ENCODE measurements at places on chromosomes 3 and 15.
A peak's percentile ranks its signal among the peaks of the same experiment; 100 is the strongest.

DNA sequence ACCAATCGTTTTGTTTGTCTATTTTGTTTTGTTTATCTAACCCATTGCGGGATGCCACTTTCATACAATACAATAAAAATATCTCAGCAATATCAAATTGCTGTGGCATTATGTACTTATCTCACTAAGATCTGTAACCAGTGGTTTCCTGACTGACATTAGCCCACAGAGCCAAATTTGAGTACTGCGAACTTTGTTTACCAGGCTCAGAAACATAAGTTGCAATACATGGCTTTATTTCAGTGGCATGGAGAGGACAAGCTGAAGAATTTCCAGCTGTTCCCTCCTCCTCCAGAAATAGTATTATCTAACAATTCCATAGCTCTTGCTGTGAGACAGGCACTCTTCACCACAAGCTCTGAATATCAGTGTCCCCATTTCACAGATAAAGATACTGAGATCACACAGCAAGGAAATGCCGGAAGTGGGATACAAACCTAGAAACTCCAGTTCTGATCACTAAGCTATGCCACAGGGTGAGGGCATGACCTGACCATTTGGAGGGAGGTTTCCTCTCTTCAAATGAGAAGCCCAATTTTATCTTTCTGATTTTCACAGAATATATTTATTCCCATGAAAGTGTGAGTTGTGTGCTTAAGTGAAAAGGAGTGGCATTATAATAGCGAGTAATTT is 469.9 kb upstream of the CBLB start:
- DNase-seq = no peak

DNA sequence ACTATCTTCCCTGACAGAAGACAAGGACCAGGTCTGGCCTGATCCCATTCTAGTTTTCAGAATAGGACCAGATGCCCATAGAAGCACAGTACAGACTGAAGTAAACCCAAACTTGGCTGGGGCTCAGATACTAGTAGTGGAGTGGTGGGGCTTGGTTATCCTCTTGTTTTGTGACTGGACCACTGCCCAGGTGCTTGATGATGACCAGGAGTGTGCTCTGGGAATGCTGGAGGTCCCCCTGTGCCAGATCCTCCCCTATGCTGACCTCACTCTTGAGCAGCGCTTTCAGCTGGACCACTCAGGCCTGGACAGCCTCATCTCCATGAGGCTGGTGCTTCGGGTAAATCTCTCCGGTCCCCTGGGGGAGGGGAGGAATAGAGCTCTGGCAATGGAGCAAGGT is 36.3 kb downstream of the ESYT3 start:
- no peak for DNase-seq

DNA sequence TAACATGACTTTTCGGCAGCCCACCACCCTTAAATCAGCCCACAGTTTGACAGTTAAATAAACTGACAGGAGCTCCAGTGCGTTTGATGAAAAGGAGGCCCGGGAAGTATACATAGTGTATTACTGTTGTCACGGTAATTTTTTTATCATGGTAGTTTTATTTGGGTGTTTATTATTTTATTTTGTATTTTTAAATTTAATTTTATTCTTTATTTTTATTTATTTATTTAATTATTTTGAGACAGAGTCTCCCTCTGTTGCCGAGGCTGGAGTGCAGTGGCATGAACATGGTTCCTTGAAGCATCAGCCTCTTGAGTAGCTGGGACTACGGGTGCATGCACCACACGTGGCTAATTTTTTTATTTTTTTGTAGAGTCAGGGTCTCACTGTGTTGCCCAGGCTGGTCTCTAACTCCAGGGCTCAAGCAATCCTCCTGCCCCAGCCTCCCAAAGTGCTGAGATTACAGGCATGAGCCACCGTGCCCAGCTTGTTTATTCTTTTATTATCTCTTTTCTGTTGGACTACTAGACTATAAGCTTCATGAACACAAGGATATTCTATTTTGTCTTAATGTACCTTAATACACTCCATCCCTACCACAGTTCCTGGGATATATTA is 65.3 kb downstream of the LRCH3 start:
- DNase-seq = no peak

DNA sequence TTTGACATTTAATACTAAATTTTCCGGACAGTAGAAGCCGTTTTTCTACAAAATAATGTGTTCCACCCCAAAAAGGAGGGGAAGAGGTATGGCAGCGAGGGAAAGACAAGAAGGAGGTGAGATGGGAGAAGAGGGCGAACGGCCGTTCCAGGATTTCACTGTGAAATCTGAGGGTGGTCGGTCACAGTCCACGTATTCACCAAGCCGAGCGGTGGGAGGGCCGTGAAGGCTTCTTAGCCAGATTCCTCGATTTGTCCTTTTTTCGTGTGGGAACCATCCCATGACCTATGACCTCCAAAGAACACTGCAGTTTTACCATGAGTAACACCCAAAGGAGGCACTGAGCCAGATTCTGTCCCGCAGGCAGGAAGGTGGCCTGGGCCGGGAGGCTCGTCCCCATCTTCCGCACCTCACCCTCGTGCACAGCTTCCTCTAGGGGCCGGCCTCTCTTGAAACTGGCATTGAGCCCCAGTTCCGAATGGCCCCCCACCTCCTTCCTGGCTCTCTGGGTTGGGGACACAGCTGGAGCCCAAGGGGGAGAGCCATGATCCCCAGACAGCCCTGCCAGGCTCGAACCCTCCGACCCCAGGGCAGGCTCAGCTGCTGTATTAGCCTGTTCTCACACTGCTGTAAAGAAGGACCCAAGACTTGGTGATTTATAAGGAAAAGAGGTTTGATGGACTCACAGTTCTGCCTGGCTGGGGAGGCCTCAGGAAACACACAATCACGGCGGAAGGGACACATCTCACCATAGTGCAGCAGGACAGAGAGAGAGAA is 23.7 kb downstream of the XXYLT1 start:
- no peak for DNase-seq

- DNase-seq = no peak
These were observed 131.4 kb upstream of the IGSF10 start for GRCh38 chr3:151592287-151592686.

- no peak for DNase-seq
These were observed 456 bp upstream of the C15orf61 start for GRCh38 chr15:67520321-67521028.

GRCh38 chr3:58683466-58683865 is 16.9 kb upstream of the FAM3D start:
- DNase-seq = peak; percentile 47

DNA sequence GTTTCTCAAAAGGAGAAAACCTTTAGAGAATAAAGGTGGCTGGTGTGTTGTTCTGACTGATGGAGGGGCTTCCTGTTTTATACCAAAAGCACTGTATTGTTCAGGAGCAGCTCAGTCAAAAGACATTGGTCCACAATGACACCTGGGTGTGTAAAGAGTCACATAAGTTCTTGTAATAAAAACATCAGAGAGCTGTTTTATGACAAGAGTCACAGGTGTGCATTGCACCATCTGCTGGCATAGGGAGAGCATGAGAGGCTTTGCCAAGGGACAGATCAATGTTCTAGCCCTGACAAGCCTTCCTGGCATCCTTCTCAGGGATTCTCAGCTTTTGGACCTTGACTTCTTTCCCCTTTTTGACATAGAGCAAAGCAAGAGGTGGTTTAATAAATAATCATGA is 20.4 kb downstream of the ARPP21 start:
- DNase-seq = no peak

DNA sequence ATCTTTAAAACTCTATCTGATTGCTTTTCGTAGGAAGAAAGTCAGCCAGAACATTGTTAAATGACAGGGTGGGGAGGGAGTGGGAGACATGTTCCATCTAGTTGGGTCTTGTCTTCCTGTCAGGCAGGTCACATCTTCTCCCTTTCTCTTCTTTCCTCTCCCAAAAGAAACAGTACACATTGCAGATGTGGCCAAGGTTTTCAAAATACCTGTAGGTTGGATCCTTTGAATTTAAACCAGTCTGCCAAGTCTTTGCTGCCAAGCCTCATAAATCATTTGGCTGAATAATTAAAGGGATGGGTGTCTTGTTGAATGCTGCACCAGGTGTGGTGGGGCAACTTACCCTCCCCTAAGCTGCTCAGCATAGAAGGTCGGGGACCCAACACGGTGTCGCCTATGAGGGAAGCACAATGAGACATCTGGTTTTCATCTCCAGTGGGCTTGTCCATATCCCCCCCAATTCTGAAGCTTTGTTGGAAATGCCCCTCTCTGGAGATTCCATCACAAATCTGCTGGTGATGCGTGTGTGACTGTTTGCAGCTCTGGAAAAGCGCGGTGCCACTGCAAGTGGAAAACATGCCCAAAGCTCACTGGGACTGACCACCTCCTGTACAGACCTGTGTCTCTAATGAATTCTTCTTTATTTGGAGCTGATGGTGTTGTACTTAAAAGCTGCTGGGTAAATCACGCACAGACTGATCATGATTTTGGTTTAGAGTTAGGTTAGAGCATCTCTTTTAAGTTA is 112.6 kb downstream of the FILIP1L start:
- no peak for DNase-seq

GRCh38 chr15:73518876-73519733 is 76.1 kb downstream of the REC114 start:
- no peak for DNase-seq

DNA sequence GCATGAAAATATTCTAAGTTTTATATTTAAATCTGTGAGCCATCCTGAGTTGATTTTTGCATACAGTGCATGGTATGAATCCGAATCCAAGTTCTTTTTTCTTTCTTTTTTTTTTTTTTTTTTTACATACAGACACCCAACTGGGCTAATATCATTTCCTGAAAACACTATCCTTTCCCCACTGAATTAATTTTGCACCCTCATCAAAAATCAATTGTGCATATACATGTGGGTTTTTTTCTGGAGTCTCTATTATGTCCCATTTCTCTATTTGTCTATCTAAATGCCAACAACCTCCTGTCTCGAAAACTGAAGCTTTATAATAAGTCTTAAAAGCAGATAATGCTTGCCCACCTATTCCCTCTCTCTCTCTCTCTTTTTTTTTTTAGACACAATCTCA is 5.9 kb upstream of the ABI3BP start:
- DNase-seq = no peak

GRCh38 chr3:136414476-136414875 is 164.3 kb downstream of the PCCB start:
- no peak for DNase-seq

DNA sequence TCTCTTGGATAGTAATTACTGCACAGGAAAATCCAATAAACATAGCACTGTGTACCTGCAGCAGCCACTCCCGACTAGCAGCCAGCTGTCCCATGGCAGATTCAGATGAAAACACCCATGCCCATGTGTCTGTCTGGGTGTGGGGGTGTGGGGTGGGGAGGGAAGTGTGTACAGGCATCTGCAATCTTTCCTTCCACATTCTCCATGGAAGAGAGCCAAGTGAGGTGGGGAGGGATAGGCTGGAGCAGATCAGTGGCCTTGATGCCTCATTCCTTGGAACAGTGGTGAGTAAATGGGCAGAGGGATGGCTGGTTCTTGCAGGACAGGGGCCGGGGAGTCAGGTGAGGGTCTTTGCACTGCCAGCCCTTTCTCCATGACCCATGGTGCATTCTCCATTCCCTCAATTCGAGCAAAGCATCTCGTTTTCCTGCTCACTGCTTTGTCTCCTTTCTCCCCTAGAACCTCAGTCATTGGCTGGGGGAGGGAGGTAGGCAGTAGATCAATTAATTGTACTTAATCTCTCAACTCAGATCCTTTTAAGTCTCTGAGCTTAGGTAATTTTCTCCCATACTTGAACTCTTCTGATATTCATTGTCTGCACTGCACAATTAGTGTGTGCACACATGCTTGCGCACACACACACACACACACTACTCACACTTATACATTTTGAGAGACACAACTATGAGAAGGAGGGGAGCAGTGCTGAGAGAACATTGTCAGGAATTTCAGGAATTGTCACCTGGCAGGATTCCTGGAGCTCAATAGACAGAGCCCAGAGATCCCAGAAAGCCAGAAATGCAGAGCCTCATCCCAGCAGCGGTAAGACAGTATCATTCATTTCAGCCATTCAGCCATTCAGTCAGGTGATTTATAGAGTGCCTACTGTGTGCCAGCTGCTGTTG is 31.9 kb downstream of the PDIA5 start:
- DNase-seq = no peak

DNA sequence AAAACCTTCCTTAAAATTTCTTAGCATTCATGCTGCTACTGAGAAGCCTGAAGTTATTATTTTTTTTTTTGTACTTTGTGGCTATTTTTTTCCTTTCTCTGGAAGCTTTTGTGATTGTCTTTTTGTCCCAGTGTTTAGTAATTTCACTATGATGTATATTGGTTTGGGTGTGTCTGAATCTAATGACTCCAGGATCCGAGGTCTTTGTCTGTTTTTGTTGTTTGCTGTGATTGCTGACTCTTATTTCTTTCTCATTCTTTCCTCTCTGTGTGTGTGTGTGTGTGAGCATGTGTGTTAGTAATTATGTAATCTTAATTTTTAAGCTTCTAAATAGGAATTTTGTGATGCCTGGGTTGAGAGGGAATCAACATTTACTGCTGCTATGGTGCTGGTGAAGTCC is 152.0 kb downstream of the RAP2B start:
- no peak for DNase-seq

DNA sequence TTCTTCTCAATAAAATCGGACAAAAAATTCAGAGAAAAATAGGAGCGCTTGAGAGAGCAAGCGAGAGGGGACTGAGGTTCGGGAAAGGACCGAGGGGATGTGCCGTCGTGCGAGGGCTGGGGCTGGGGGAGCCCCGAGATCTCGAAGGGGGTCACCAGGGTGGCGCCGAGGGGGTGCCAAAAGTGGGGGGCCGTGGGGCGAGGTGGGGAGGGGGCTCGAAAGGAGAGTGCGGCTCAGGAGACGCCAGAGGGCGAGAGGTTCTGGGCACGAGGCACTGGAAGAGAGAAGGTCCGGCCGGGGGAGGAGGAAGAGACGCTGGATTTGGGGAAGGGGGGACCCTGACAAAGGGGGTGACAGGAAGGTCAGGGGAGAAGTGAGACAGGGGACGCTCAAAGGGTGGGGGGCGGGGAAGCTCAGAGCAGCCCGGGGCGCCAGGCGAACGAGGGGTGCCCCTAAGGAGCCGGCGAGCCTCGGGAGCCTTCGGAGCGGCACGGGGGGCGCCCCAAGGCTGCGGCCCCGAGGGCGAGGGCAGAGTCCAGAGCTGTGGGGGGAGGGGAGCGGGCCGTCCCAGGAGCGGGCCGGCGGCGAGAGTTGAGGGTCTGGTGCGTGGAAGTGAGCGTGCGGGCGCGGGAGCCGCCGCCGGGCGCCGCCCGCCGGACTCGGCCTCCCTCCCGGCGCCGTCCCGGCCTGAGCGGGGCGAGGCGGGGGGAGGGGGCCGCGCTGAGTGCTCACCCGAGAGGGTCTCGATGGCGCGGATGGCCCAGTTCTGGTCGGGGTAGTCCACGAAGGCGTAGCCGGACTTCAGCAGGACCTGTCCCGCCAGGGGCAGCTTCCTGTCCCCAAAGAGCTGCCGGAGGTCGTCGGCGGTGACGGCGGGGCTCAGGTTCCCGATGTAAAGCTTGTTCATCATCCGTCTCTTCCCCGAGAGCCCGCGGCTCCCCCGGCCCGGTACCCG is 514 bp downstream of the IGF2BP2 start:
- DNase-seq = no peak

GRCh38 chr3:115052906-115053305 is 94.2 kb downstream of the ZBTB20 start:
- DNase-seq = no peak

GRCh38 chr3:101243285-101244211 is 76.8 kb downstream of the IMPG2 start:
- DNase-seq = no peak

- DNase-seq = no peak
These were observed 19.2 kb downstream of the SLC41A3 start for GRCh38 chr3:126064627-126065258.

- no peak for DNase-seq
These were observed 35.2 kb downstream of the ANP32A start for GRCh38 chr15:68785541-68785940.

Measured in GM12864 (cell line).